NCI-H2227 treated with DMSO at 0.1 percent for 48 hours (cell line): ENCODE measurements at places on chromosomes 2 and 18.
A peak's percentile ranks its signal among the peaks of the same experiment; 100 is the strongest.

DNA sequence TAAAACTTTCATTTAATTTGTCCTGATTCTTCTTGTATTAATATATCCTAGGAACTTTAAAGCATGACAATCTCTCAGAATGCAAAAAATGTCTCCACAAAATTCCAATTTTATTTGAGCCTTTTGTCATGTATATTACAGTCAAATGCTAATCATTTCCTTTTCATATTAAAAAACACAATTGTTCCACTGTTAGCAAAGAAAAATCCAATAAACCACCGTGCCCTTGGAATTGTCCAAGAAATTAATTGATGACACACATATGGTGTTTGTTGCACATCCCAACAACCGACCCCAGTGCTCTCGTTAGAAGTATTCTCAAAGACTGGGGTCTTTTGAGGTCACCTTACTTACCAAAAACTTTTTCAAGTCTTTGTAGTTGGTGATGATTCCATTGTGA is 28.1 kb downstream of the GFPT1 start:
- no peak for DNase-seq

DNA sequence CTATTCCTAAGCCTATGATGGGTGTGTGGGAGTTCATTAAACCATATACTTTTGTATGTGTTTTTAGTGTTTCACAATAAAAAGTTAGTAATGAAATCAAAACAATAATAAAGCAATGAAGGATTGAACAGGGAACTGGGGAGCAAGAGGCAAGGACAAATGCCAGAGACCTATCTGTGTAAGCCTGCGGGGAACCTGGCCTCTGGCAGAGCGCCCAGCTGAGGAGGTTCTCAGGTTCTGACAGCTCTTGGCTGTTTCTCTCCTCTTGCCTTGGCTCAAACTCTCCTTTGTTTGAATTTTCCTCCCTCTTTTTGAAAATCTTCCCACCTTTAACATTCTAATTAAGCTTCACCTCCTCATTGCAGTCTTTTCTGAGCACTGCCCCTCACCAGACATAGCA is 200.0 kb upstream of the NCKAP5 start:
- no peak for DNase-seq

- no peak for DNase-seq
Measured at GRCh38 chr18:51273437-51273836, 76.0 kb upstream of the MEX3C start.

- DNase-seq: no peak
Measured at GRCh38 chr2:60391230-60391629, 162.2 kb downstream of the BCL11A start.

DNA sequence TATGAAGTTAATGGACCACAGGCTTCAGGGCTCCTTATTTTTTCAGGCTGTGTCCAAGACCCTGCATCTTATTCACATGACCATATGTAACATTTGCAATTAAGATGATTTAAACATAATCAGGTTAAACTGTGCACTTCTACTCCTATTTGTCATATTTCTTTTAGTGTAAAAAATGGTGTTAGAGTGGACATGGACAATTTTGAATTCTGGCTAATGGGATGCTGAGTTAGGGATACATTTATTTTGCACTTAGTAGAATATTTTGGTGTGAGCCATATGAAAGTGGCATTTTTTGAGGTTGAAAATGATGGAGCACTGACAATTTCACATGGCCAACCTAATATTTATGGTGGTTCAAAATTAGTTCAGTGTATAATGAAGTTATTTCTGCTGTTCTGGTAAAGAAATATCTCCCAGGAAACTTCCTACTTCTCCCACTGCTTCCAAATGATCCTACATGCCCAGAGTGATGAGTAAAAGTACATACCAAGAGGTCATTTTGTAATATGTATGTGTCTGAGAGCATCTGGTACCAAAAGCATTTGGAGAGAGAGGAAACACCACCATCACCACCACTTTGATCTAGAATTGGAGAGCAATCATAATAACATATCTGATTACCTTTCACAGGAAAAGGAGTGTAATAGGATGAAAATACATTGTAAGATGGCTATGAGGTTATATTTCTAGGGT is 36.0 kb downstream of the GULP1 start:
- DNase-seq: no peak

GRCh38 chr2:127649684-127650040 is 3.7 kb downstream of the GPR17 start:
- DNase-seq: no peak

DNA sequence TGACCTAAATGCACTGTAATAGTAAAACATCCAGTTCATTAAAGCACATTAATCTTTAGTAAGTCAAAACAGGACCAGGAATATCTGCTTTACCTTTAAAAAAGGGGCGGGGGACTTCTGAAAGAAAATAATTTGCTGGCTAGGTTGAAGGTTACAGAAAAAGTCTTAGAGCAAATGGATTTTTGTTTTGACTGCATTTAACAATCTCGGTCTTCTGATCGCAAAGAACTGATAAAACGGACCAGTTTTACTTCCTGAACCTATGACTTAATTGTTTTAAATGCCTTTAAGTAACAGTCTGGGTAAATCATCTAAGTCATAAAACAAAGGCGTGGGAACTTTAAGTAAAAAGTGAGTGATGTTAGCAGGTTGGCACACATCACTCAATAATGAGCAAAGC is 783 bp downstream of the BUB1 start:
- no peak for DNase-seq

- no peak for DNase-seq
Measured at GRCh38 chr2:169036736-169037440, 5.8 kb upstream of the ABCB11 start.

DNA sequence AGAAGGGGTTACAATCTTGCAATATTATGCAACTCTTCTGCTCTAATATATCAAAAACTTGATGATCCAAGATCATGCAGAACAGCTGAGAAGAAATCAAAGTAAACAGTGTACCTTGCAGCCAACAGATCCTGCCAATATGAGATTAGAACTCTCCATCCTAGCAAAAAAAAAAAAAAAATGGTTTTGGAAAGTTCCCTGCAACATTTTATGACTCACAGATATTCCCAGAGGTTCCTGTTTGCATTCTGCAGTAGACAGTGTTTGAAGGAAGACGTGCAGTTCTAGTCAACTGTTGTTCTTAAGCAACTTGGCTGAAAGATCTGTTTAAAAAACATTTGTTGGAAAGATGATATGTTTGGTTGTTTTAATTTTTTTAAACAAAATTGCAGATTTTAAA is 103.6 kb upstream of the WDR75 start:
- DNase-seq: no peak

DNA sequence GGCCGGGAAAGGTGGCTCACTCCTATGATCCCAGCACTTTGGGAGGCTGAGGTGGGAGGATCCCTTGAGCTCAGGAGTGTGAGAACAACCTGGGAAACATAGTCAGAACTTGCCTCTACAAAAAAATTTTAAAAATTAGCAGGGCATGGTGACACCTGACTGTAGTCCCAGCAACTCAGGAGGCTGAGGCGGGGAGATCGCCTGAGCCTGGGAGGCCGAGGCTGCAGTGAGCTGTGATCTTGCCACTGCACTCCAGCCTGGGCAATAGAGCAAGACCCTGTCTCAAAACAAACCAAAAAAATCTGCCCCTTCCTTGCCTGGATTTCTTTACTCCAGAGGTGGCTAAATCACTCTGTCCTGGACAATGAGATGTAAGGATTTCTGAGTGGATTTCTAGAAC is 197.7 kb downstream of the NRP2 start:
- no peak for DNase-seq

DNA sequence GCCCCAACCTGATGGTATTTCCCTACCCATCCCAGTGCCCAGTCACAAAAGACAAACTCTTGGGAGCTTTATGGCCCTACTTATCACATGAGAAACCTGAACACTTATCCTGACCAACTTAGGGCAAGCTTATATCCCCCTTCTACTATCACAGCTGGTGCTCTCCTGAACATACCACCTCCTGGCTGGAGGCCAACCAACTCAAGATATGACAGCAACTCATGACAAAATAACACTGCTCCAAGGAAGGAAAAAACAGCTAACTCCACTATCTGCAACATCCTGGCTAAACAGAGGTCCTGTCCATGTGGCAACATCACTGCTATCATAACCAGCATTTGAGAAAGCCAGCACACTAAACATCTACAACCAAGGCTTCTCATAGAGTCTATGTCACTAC is 20.9 kb upstream of the CLASP1 start:
- DNase-seq: no peak

DNA sequence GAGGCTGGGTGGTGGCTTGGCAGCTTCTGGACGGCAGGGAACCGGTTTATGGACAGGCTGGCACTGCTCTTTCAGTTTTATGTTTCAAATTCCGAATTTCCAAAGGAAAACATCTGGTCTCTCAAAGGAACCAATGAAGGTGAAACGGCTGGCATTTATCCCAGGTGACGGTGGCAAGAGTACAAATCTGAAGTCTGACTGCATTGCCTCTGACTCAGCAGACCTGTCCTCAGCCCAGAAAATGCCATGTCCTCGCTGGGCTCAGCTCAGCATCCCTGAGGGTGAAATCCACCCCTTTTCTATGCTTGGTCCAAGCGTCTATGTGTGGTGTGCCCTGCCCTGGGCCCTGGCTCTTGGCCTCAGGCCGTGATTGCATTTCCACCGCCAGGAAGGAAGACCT is 38.1 kb downstream of the NAPG start:
- no peak for DNase-seq

DNA sequence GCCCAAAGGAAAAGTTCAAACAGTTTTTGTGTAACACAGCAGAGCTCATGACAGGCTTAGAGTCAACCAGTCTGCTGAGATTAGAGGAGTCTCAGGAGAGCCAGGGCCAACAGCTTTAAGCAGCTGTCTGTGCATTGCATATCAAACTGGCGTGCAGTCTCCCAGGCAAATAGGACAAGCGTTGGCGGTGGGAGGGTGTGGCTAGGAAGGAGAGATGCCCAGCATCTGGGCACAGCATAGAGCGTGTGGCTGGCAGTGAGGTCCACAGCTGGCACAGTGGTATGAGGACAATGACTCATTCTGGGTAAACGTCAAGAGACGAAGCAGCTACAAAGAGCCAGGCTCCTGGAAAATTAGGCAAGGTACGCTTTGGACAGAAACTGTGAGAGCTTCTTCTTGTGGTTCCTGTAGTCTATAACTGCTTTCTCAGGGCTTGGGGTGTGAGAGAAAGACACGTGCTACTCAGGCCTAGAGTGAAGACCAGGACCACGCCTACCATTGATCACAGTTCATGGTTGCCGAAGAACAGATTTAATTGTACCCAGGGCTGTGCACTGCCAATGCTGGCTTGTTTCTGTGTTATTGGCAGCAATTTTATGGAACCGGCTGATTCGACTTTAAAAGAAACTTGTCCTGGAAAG is 14.8 kb downstream of the ZAP70 start:
- no peak for DNase-seq

GRCh38 chr18:48575301-48575657 is 36.4 kb downstream of the CTIF start:
- DNase-seq: no peak

- no peak for DNase-seq
Measured at GRCh38 chr18:21241301-21242048, 557 bp upstream of the GREB1L start.

- DNase-seq: no peak
Measured at GRCh38 chr2:62145478-62146100, 50.3 kb upstream of the B3GNT2 start.

- no peak for DNase-seq
Measured at GRCh38 chr2:17792515-17792914, 23.7 kb upstream of the MSGN1 start.

DNA sequence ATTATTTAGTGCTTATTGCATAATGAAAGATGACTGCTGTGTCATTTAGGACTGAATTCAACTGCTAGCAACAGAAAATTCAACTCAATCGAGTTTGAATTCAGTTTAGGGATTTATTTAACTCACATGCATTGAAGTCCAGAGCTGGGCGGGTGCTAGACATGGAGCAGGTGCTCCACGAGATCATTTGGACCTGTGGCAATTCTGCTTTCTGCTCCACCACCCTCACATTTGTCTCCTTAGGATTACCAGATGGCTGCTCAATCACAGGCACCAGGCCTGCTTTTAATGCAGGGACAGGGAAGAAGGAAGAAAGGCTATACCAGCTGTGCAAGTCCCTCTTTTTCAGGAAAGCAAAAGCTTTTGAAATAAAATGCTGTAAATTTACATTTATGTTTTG is 572.9 kb upstream of the SLC8A1 start:
- no peak for DNase-seq

DNA sequence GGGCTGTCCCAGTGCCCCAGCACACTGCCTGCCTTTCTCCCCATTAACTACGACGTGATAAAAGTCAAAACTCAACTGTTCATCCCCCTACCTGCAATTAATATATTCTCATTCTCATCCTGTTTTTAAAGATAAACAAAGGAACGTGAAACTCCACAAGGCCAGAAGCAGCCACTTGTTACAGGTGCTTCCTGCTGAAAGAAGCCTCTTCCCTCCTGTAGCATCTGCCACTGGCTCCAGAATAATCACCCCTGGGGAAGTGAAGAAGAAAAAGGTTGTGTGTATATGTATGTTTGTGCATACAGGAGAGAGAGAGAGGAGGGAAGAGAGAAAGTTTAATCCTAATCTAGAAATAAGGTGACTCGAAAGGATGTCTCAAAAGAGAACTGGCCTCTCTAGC is 27.1 kb downstream of the KIAA2012 start:
- DNase-seq: no peak

GRCh38 chr2:150165988-150166312 is 321.5 kb downstream of the RND3 start:
- DNase-seq: no peak

DNA sequence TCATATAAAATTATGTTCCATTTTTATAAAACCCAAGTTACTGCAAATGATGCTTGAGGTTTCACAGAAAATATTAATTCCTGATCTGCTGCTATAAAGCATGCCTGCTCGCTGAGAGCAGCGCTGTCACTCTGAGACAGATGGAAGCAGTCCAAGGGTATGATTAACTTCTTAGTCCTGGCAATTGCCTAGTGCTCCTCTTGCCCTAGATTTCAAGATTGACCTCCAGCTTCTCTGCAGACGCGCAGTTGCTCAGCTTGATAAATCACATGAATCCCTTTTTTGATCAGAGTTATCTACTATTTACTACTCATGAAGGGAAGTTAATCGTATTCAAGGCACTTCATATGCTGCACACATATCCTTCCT is 154.6 kb upstream of the REV1 start:
- peak; percentile 95 for DNase-seq

DNA sequence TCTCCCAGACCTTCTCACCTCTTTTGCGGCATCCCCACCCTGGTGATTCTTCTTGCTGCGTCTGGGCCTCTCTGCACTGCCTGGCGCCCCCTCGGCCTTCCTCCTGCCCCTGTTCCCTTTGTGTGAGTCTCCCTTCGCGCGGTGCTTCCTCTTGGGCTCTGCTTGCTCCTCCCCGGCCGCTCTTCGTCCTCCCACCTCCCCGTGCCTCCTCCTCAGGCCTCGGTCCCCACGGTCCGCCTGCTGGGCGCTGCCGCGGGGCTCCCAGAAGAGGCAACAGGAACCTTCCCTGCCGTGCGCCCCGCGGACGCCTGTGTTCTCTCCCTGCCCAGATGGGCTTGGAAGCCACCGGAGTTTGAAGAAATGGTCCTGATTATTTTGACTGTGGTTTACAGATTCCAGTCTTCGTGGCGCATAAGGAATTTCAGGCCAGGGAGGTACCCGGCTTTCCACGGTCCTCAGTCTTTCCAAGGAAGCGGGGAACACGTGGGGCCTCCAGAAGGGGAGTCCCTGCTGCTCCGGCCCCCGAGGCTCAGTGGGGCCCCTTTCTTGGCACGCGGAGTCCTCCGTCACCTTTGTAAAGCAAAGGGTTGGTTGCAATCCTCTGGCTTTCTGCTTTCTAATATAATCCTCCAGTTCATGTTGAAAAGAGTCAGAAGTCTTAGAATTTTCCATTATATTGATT is 13.1 kb downstream of the RNU2-63P start:
- peak; percentile 20 for DNase-seq

- DNase-seq: peak; percentile 33
Measured at GRCh38 chr2:212227755-212228154, 310.8 kb downstream of the ERBB4 start.
